ENCODE measurements at places on chromosomes 13 and 19. TPM values are rescaled to one million over a fixed set of nuclear protein-coding genes. Genes with fewer than 3 reads are reported as not detected.
A peak's percentile ranks its signal among the peaks of the same experiment; 100 is the strongest.

DNA sequence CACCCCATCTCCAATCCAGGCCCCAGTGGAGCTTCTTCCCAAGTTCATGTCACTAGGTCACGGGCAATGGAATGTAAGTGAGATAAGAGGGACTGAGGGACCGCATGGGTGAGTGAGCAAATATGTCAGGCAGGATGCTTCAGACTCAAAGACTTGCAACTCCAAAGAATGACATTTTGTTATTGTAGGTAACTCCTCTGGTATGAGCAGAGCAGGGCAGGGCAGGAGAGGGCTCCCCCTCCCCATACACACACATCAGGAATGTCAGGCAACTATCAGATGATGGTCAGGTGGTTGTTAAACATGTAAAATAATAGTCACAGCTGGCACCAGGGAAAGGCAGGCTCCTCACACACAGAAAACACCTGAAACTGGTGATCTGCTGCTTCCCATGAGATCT lies 10.6 kb downstream of the ERVV-2 start:
- no peak for DNase-seq

DNA sequence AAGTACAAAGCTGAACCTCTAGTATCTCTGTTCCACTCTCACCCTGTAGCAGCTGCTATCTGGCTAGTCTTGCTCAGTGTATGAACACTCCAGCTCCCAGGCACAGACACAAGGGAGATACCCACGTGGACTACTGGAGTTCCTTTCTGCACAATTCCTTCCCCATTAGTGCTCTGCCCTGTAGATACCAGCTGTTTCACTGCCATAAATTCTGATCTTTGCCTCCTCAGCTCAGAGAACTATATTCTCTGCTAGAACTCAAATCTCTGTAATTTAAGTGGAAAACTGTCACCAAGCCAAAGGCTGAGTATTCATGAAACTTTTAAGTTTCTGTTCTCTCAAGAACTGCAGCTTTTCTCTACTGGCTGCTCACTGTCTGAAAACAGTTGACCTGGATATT lies 273.7 kb downstream of the DIAPH3 start:
- DNase-seq = no peak

Gene TRAPPC5
- 89.8 TPM for total RNA-seq

Gene PTH2
- total RNA-seq = not detected

GRCh38 chr19:15332311-15332996 lies at the start of gene BRD4:
Gene BRD4 (minus strand): TSS chr19:15332539. CDS start chr19:15273099, 59,440 bp downstream.
- DNase-seq = peak; percentile 74

DNA sequence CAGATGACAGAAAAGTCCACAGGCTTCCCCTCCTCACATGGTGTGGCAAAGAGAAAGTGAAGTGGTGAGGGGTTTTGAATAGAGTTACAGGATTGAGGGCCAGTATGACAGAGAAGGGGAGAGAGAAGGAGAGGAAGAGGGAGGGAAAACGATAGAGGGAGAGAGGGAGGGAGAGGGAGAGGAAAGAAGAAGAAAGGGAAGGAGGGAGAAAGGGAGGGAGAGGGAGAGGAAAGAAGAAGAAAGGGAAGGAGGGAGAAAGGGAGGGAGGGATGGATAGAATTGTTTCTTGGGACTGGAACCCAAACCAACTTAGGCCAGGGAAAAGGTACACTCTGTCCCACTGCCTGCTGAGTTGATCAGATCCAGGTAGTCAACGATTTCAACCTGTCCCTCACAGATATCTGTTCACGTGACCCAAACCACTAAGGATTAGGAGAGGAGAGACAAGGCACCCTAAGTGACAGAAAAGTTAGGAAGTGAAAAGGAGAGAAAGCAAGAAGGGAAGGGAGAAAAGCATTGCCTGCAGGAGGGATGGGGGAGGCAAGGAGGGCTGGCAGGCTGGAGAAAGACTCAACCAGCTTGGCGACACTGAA lies 8.1 kb upstream of the IGFL3 start:
- no peak for DNase-seq

Gene SLC10A2
- total RNA-seq = not detected

Measured in activated T-cell treated with anti-CD3 and anti-CD28 coated beads, Interleukin-2, amount 50 U/mL, for 4 hours (primary cell).